ENCODE measurements at places on chromosomes 2 and 18. TPM values are rescaled to one million over a fixed set of nuclear protein-coding genes. Genes with fewer than 3 reads are reported as not detected.

Gene CDH7
- 1.6 TPM for total RNA-seq

Gene C2orf78
- total RNA-seq = not detected

Gene GTF2A1L
- total RNA-seq = 1.6 TPM

Gene AQP12B
- total RNA-seq = not detected

Gene AMER3
- total RNA-seq = 45.4 TPM

Gene HOXD13
- total RNA-seq = not detected

Gene RIT2
- 30.0 TPM for total RNA-seq

All from parietal lobe (tissue), 2 donors.